Activated CD4-positive, alpha-beta T cell treated with anti-CD3 and anti-CD28 coated beads for 1 hour (primary cell): ENCODE measurements at places on chromosomes 2 and 18.

GRCh38 chr2:193774166-193774565 is 1579.4 kb upstream of the TMEFF2 start:
- DNase-seq = no peak

DNA sequence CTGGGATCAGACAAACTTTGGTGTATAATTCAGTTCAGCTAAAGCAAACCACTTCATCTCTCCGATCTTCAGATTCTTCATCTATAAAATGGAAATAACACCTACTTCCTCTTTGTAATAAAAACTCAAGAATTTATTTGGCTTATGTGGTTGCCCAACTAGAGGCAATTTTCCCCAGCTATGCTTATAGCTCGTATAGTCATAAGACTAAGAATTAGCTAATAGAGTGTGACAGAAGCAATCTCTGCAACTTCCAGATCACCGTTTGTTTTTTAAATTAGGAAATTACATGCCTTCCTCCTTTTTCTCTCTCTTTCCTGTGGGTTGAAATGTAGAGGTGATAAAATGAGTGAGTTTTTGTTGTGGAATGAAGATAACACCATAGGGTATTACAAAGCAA is 35.3 kb upstream of the KCNF1 start:
- DNase-seq = no peak

GRCh38 chr2:44170311-44170717 is 1.6 kb downstream of the PPM1B start:
- no peak for DNase-seq

DNA sequence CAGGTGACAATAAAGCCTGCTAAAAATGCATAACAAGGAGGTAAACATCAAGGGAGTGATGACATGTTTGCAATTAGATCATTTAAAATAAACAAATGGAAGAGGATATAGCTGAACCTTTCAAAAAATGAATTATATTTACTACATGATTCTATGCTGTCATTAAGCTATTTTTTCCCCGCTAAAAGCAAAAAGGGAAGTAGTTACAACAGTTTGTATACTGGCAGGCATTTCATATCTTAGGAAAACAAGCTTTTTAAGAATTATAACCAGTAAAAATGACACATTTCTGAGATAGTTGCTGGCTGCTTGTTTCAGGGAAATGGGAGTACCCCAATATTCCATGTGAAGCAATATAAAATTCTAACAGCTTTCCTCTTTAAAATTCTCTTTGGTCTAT is 89.1 kb upstream of the ITGB6 start:
- DNase-seq = no peak

DNA sequence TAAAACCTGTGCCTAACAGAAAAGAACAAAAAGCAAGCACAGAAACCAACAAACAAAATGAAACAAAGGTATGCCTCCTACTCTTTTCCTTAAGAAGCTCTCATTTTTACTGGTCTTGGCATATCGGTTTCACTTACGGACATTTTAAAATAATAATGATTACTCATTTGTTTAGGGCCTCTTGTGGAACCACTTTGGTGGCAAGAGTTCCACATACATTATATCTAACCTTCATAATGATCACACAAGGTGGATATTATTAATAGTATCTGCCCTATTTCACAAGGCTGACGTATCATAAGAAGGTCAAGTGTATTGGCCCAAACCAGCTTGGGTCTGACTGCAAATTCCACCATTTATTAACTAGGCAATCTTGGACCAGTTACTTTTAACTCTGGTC is 304.7 kb downstream of the TCF4 start:
- no peak for DNase-seq

- no peak for DNase-seq
Observed at GRCh38 chr2:29951576-29951975, 30.2 kb upstream of the ALK start.

GRCh38 chr2:113160962-113161361 is 12.8 kb upstream of the PSD4 start:
- DNase-seq = no peak

- DNase-seq = no peak
Observed at GRCh38 chr2:219596954-219597551, 604 bp upstream of the STK11IP start.

DNA sequence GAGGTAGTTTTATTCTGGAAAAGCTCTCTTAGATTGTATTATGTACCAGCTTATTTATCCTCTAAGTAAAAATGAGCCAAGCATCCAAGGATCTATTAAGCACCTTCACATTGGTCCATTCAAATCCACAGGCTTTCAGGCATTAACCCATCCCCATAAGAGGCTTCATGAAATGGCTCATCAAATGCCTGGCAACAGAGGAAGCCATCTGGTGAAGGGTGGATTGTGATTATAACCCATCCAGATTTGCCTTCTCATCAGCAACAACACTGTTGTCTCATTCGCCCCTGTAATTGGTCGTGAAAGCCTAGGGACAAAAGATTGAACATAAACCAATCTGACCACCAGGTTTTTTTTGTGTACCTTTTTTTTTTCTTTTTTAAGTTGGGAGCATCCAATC is 134.3 kb upstream of the TACR1 start:
- DNase-seq = no peak

DNA sequence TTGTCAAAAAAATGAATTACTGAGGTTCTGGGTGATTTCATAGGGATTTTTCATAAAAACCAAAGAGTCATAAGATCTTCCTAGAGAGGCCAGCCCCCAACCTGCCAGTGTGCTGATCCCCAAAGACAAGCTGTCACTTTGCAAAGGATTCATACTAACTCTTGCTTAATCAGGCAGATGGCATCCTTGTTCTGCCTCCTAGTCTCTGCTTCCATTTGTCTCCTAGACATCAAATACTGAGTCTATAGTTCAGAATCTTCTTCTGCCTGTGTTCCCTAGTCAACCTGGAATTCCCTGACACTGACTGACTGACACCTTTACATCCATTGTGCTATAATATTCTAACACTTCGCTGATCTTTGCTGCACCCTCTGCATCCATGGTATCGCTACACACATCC is 84.9 kb downstream of the SLC8A1 start:
- no peak for DNase-seq

- no peak for DNase-seq
Observed at GRCh38 chr2:110843496-110843895, 111.1 kb downstream of the ACOXL start.

- no peak for DNase-seq
Observed at GRCh38 chr2:127810156-127810618, 784 bp downstream of the WDR33 start.

GRCh38 chr2:127431408-127432023 is 13.3 kb downstream of the PROC start:
- no peak for DNase-seq

- no peak for DNase-seq
Observed at GRCh38 chr2:62354771-62355561, 151.0 kb downstream of the TMEM17 start.

DNA sequence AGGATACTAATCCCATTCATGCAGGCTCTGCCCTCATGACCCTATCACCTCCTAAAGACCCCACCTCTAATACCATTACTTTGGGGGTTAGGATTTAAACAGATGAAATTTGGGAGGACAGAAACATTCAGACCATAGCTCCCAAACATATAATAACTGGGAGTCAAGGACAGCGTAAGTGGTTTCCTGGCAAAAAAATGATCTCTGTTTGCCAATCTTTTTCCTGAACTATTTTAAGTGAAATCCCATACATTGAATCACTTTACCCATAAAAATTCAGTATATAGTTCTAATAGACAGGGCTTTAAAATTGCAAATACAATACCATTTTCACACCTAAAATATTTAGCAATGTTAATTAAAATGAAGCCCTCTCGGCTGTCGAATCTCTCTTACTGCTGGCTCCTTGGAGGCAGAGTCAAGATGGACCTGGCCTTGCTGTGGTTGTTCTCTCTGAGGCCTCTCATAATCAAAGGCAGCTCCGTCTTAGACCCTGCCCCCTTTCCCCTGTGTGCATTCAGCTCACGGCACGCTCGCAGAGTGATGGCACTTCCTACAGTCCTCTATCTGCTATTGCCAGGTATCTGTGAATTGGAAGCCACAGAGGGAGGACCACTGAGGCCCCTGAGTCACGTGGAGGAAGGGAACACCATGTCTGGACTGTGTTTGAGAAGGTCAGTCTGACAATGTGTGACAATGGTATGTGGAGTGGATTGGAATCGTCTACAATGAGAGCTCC is 132.3 kb downstream of the UXS1 start:
- no peak for DNase-seq

DNA sequence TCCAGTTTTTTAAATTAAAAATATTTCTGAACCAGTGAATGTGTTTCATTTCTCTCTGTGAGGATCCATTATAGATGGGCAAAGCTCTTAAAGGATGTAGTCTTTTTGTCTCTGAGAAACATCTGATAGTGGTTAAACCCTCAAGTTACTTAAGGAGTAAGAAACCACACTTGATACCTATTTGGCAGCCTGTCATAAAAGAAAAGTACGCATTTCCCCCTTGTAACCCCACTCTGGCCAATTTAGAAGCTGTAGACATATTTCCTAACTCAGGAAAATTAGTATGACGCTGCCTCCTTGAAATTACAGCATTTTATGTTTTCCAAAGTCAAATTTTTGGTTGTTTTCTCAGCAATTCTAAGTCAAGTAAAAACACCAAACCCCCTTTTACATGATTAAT is 2.0 kb downstream of the STAT4 start:
- no peak for DNase-seq

- no peak for DNase-seq
Observed at GRCh38 chr2:102055346-102055990, 63.7 kb downstream of the IL1R2 start.

DNA sequence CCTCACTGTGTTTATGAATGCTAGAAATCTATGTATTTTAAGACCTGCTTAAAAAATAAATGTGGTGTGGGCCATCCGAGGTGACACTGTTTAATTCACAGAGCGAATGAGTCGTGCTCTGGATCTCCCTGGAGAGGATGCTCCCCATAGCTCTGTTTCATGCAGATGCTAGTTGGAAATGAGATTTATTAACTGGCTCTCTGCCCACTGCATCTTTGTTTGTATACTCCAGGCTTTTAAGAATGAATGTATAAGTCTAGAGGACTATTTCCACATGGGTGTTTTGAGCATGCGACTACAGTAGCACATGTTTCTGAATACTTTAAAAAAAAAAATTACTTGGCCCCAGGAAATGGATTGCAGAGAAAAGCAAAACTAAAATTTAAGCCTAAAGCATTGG is 3.9 kb downstream of the MAPRE2 start:
- DNase-seq = no peak

GRCh38 chr2:628651-629050 is 48.6 kb downstream of the TMEM18 start:
- no peak for DNase-seq

GRCh38 chr2:224190936-224191270 is 151.8 kb upstream of the SERPINE2 start:
- DNase-seq = no peak

GRCh38 chr2:240288087-240288521 is 147.4 kb upstream of the GPC1 start:
- DNase-seq = no peak

- DNase-seq = no peak
Observed at GRCh38 chr2:168371273-168372019, 84.6 kb upstream of the CERS6 start.

DNA sequence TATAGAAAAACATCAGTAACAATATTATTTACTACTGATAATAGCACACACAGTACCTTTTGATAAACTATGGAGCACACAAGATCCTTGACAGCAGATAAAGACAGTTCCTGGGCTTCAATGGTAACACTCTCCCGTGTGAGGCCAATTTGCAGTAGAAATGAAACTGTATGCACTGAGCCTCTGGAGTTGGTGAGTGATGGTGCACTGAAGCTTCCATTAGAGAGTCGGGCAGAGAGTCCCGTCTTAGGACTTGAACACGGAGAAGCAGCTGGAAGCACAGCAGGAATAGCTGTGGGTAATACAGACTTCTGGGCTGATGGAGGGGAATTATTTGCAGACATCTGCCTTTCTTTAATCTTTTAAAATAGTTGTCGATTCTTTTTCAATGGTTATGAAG is 8.5 kb downstream of the PRKD3 start:
- no peak for DNase-seq

DNA sequence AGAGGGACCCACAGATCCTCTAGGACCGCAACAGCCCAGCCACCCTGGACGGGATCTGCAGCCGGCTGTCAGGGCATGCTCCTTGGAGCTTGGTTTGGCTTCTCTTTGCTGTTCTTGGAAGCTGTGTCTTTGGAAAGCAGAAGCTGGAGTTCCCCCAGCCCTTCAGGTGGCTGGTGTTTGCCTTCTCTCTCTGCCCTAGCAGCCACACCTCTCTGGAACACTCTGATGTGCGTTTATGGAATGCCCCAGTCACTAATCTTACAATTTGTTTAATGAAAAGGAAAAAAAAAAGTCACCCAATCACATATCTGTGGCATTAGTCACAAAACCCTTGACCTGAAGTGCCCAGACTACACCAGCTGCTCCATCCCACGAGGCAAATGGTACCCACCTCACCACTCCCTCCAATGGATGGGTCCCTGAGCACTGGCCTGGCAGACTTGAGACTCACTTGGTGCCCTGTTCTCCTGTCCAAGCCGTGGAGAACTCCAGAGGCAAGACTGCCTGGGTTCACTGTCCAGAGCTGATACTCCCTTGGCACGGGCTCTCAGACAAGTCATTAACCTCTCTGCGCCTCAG is 70.2 kb upstream of the DAPL1 start:
- DNase-seq = no peak

- no peak for DNase-seq
Observed at GRCh38 chr18:79496978-79497637, 101.4 kb downstream of the NFATC1 start.

- no peak for DNase-seq
Observed at GRCh38 chr18:12155996-12156395, 62.4 kb downstream of the ANKRD62 start.

DNA sequence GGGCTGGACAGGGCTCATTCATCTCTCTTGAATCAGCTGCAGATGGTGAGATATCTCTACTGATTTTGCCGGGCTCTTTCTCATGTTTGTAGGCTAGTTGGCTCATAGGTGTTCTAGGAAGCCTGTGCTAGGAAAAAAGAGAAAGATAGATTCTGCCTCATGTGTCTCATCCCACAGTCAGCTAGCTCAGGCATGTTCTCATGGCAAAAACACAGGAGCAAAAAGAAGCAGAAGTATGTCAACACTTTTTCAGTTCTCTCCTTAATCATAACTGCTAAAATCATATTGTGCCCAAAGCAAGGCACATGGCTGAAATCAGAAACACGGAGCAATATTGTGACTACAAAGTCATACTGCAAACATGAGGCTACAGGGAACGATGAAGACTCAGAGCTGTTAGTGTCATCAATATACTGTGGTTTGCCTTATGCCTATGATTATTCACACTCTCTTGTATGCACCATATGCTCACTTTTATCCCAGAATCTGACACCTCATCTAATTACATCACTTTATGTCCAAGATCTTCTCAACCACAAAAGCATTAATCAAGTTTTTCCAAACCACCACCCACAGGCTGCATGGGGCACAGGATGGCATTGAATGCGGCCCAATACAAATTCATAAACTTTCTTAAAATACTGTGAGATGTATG is 571.9 kb upstream of the CNTNAP5 start:
- no peak for DNase-seq

DNA sequence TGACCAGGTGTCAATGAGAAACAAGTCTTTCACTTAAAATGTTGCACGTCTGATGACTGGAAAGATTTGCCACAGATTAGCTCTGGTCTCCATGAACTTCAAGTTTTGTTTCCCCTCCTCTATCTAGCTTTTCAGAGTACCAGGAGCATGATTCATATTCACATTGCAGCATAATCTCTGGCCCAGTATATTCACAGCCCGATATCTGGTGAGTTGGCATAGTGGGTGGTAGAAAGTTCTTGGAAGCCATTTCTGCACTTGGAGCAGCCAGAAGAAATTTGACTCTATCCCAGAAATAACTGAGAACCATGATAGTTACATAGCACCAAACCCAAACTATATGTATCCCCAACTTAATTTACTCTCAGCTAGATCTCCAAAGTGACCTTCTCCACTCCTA is 503.9 kb downstream of the PID1 start:
- no peak for DNase-seq

GRCh38 chr2:99338029-99338585 is 918 bp downstream of the EIF5B start:
- no peak for DNase-seq
